PC-9 (cell line): ENCODE measurements at places on chromosomes 3 and 15. TPM values are rescaled to one million over a fixed set of nuclear protein-coding genes. Genes with fewer than 3 reads are reported as not detected.

Gene TJP1
- 152 and 159 TPM in 2 replicates for total RNA-seq

DNA sequence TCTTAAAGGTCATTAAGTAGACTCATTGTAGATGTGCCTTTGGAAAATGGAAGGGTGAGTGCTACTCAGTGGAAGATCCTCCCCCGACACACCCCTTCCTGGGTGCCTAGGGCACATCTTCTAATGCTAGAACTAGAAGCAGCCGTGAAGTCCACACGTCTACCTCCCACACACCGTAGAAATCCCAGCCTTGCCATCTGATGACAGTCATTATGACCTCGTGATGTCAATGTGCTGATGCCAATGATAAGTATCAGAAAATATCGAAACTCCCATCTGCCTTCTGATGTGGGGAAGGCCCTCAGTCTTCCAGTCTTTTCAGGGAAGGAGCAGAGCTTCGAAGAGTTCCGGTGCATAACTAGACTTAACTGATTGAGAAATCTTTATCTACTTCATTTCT lies 282.1 kb upstream of the ROPN1 start:
- H3K4me3 ChIP-seq, result no peak overlapping the region
- H3K36me3 ChIP-seq, result no peaks in the 10 kb centered on the region
- no peaks in the 10 kb centered on the region for H3K4me1 ChIP-seq
- DNase-seq, result no peak
- H3K27ac ChIP-seq, result no peak overlapping the region

DNA sequence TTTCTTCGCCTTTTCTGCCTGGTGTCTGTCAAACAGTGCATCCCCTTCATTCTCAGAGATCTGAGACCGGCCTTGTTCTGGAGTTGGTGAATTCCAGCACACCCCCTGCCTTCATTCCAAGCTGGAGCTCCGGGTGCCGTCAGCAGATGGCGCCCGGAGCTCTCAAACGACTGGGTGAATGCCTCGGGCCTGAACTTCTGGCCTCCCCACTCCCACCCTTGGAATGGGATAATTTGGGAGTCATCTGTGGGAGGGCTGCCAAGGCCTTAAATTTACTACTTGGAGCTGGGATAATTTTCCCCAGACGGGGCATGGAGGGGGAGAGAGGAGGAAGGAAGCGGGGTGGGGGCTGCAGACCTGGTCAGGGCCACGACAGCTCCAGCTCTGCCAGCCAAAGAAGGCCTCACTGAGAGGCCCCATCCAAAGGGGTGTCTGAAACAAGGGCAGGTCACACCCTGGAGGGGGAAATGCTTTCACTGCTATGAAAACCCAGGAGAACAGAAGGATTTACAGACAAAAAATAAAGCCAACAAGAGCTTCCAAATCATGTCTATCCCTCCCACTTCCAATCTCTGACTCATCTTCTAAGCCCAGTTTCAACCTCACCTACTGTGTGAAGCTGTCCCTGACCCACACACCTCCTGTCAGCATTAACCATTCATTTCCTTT lies 187.9 kb downstream of the OPA1 start:
- no peaks in the 10 kb centered on the region for H3K36me3 ChIP-seq
- no peaks in the 10 kb centered on the region for H3K27me3 ChIP-seq
- H3K27ac ChIP-seq, result peak overlapping the region; percentile 98
- H3K4me3 ChIP-seq, result no peak overlapping the region
- peaks cover 59% of the 10 kb centered on the region for H3K4me1 ChIP-seq

Gene MITF
- 15.5 and 17.2 TPM in 2 replicates for total RNA-seq

GRCh38 chr3:142577696-142578328 lies 721 bp downstream of the ATR start:
- H3K36me3 ChIP-seq, result 0 out of 2 replicates have a peak, but pooled peaks cover 7% of the 10 kb centered on the region
- H3K27me3 ChIP-seq, result no peaks in the 10 kb centered on the region
- H3K27ac ChIP-seq, result peak overlapping the region; percentile 81

DNA sequence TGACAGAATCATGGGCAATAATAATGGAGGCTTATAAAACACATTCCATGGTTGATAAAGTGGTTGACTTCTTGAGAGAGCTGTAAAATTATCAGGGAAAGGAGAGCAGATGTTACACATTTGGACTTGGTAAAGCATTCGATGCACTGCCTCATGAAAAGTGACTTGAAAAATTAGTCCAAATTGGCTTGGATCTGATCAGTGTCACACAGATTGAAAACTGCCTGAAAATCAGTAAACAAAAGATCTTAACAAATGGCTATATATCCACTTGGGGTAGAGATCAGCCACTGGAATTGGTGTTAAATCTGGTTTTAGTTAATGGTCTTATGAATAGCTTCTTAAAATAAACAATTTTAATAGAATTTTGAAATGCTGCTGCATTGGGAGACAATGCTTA lies 20.3 kb downstream of the SHOX2 start:
- H3K27me3 ChIP-seq, result no peaks in the 10 kb centered on the region
- H3K4me1 ChIP-seq, result no peaks in the 10 kb centered on the region
- H3K4me3 ChIP-seq, result no peak overlapping the region
- H3K27ac ChIP-seq, result no peak overlapping the region
- no peaks in the 10 kb centered on the region for H3K36me3 ChIP-seq

DNA sequence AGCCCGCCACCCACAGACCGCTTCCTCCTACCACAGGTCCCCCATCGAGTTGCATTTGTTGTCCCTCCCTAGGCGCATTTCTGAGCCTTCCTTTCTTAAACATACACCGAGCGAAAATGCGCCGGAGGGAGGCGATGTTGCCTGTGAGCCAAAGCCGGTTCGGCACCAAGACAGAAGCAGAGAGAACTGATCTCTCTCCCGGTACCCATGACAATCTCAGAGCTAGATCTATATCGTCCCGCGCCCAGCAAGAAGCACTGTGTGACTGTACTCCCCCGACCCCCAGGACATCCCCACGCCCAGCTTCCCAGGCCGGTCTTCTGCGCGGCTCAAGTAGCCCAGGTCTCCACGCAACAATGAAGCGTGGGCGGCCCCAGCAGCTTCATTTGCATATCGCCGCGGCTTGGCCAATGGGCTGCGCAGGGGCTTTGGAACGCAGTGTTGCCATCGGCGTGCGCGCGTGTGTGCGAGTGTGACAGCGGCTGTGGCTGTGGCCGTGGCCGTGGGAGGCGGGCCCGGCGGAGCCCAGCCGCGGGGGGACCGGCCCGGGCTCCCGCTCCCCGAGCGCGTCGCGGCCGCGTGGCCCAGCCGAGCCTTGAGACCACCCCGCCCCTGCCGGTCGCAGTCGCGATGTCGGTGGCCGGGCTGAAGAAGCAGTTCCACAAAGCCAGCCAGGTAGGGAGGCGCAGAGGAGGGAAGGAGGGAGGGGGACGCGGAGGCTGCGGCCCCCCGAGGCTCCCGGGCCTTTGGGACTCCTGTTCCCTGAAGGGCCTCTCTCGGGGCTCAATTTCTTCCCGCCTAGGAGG lies at the start of gene SH3GL3:
TSS of gene SH3GL3 (plus strand) at position 438 of the 806 bp plus-strand sequence. CDS start at position 631, 193 bp downstream.
- no peaks in the 10 kb centered on the region for H3K36me3 ChIP-seq
- no peak within 1 kb of the TSS for H3K4me3 ChIP-seq
- H3K27ac ChIP-seq, result no peak within 1 kb of the TSS
- DNase-seq, result no peak

GRCh38 chr15:44676676-44677075 lies 13.2 kb upstream of the SPG11 start:
- no peaks in the 10 kb centered on the region for H3K36me3 ChIP-seq
- no peak overlapping the region for H3K4me3 ChIP-seq
- no peak overlapping the region for H3K27ac ChIP-seq
- no peak for DNase-seq
- no peaks in the 10 kb centered on the region for H3K27me3 ChIP-seq

DNA sequence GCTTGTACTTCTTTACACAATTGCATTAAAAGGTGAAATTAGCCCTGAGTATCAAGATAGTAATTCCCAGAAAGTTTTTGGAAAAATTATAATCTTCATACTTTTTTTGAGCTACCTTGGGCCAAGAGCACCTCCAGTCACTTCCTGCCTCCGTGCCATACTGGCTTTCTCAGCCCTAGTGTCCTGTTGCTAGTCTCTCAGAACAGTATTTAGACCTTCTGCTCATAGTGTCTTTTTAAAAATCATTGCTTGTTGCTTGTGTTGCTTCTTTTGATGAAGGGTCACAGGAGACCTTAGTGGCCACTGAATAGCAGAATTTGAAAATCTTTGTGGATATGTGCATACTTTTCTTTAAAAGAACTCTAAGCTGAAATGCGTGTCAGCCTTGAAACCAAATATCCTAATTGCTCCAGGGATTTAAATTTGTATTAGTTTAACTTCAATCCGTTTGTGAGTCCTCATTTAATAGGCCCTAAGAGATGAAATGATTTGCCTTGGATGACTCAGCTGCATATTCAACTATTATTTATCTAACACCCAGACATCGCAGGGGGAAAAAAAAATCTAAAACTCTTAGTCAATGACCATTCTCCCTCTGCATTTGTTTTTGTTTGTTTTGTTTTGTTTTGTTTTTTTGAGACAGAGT lies 29.1 kb upstream of the LXN start:
- no peak for DNase-seq
- H3K27ac ChIP-seq, result no peak overlapping the region
- H3K4me3 ChIP-seq, result no peak overlapping the region
- no peaks in the 10 kb centered on the region for H3K4me1 ChIP-seq

- H3K36me3 ChIP-seq, result no peaks in the 10 kb centered on the region
- no peak overlapping the region for H3K4me3 ChIP-seq
- peaks cover 21% of the 10 kb centered on the region for H3K27me3 ChIP-seq
- H3K27ac ChIP-seq, result no peak overlapping the region
- H3K4me1 ChIP-seq, result no peaks in the 10 kb centered on the region
- no peak for DNase-seq
Observed at GRCh38 chr15:28881600-28881999, 4.2 kb upstream of the APBA2 start.

Gene ROPN1
- not detected in 2 replicates for total RNA-seq

GRCh38 chr3:165827883-165828282 lies 9.3 kb downstream of the BCHE start:
- no peaks in the 10 kb centered on the region for H3K36me3 ChIP-seq
- H3K4me3 ChIP-seq, result no peak overlapping the region
- no peaks in the 10 kb centered on the region for H3K4me1 ChIP-seq
- H3K27ac ChIP-seq, result no peak overlapping the region
- H3K27me3 ChIP-seq, result no peaks in the 10 kb centered on the region

Gene GPR87
- total RNA-seq, result 9.0 and 15.5 TPM in 2 replicates

DNA sequence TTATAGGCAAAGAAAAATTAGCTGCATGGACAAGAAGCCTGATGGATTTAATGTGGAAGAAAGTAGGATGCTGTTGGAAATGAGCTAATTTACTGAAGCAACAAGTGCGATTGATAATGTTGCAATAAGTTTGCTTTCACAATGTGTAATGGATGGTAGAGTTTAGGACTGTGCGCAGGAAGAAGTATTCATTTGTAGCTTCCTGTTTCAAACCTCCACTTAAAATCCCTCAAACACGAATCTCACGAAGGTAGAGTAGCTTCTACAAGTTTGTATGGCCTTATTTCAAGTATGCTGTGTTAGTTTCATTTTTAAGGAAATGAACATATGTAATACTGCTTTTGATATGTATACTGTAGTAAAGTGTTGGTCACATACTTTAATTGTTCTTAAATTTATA lies 42.3 kb downstream of the KCNH8 start:
- H3K4me3 ChIP-seq, result no peak overlapping the region
- H3K36me3 ChIP-seq, result no peaks in the 10 kb centered on the region
- no peak overlapping the region for H3K27ac ChIP-seq
- DNase-seq, result no peak

DNA sequence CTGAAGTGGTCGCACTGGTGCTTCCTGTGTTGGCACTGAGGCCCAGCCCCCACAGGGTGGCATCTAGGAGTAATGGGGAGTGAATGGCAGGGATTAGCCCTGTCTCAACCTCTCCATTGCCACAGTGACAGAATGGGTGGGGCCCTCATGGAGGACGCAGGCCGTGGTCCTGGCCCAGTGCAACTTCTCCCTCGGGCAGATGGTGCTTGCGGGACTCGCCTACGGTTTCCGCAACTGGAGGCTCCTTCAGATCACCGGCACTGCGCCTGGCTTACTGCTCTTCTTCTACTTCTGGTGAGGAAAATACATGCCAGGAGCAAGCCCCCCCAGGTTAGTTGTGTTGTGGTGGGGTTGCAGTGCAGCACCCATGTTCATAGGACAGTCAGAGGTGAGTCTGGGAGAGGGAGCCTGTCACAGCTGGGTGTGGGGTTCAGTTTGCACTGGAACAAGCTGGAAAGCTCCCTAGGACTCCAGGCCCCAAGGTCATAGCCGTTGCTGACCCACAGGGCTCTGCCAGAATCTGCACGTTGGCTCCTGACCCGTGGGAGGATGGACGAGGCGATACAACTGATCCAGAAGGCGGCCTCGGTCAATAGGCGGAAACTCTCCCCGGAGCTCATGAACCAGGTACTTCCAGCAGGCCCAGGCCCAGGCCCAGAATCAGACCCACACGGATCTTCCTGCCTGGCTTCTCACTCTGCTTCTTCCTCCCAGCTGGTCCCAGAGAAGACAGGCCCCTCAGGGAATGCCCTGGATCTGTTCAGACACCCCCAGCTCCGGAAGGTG lies 7.0 kb upstream of the SLC22A14 start:
- H3K27ac ChIP-seq, result no peak overlapping the region
- no peak for DNase-seq
- no peaks in the 10 kb centered on the region for H3K27me3 ChIP-seq
- H3K4me1 ChIP-seq, result no peaks in the 10 kb centered on the region
- no peak overlapping the region for H3K4me3 ChIP-seq

Gene TICRR
- 17.8 and 23.6 TPM in 2 replicates for total RNA-seq

Gene CP
- total RNA-seq, result 0.28 TPM in 1 of 2 replicates, not detected in the other

GRCh38 chr15:38671675-38672254 lies 107.2 kb upstream of the RASGRP1 start:
- H3K4me3 ChIP-seq, result no peak overlapping the region
- no peaks in the 10 kb centered on the region for H3K4me1 ChIP-seq
- H3K27ac ChIP-seq, result no peak overlapping the region
- H3K27me3 ChIP-seq, result no peaks in the 10 kb centered on the region
- H3K36me3 ChIP-seq, result no peaks in the 10 kb centered on the region
- no peak for DNase-seq

Gene DUOX1
- total RNA-seq, result 0.08 TPM in 1 of 2 replicates, not detected in the other

- 0 out of 2 replicates have a peak, but pooled peaks cover 5% of the 10 kb centered on the region for H3K4me1 ChIP-seq
- no peaks in the 10 kb centered on the region for H3K36me3 ChIP-seq
- DNase-seq, result no peak
- no peak overlapping the region for H3K27ac ChIP-seq
- no peaks in the 10 kb centered on the region for H3K27me3 ChIP-seq
Observed at GRCh38 chr15:25416693-25417092, 22.1 kb downstream of the UBE3A start.

DNA sequence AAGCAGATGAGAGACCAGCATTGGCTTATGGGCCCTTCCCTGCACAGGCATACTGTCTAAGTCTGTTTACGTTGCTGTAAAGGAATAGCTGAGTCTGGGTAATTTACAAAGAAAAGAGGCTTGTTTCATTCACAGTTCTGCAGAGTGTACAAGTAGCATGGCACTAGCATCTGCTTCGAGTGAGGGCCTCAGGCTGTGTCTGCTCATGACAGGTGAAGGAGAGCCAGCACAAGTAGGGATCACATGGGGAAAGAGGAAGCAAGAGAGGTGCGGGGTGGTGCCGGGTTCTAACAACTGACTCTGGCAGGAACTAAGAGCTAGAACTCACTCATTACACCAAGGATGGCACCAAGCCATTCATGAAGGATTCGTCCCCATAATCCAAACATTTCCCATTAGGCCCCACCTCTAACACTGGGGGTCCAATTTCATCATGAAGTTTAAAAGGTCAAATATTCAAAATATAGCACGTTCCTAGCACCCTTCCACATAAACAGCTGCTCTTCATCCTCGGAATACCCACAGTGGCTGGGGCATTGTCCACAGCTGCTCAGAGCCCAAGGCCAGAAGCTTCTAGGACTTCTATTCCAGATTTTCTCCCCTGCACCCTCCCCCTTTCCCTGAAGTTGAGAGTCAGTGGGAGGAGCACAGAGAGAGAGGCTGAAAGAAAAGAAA lies 5.6 kb downstream of the RTP3 start:
- H3K4me3 ChIP-seq, result no peak overlapping the region
- no peaks in the 10 kb centered on the region for H3K4me1 ChIP-seq
- no peak overlapping the region for H3K27ac ChIP-seq
- H3K36me3 ChIP-seq, result no peaks in the 10 kb centered on the region
